ENCODE measurements at places on chromosomes 13 and 19. TPM values are rescaled to one million over a fixed set of nuclear protein-coding genes. Genes with fewer than 3 reads are reported as not detected.

ZNF222 gene
- total RNA-seq: 3.5 TPM

CEACAM1 gene
- total RNA-seq: 10.9 TPM

SYNGR4 gene
- not detected for total RNA-seq

WDR87 gene
- total RNA-seq: not detected

TNNT1 gene
- 0.51 TPM for total RNA-seq

VRK3 gene
- total RNA-seq: 19.1 TPM

CD79A gene
- total RNA-seq: 0.13 TPM

CTXN1 gene
- 2.9 TPM for total RNA-seq

CYP4F8 gene
- not detected for total RNA-seq

DNA sequence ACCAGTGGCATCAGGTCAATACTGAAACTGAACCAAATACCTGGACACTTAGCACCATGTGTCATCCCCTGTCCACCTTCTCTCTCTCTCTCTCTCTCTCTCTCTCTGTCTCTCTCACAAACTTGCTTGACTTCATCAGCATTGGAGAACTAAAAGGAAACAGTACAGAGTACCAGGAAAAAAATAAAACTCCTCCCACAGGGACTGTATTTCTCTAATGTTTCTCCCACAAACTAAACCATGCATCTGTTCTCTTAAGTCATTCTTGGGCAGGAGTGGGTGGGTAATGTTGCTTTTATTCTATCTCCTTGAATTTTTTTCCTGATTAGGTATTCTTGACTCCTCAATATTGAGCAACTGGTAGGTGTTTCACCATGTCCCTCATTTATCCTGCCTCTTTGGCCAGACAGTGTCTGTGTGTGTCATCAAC lies 112.9 kb upstream of the CACNA1A start:
- no peak for DNase-seq

GRCh38 chr19:48997972-48998371 lies 4.3 kb downstream of the RUVBL2 start:
- no peak for DNase-seq

DNA sequence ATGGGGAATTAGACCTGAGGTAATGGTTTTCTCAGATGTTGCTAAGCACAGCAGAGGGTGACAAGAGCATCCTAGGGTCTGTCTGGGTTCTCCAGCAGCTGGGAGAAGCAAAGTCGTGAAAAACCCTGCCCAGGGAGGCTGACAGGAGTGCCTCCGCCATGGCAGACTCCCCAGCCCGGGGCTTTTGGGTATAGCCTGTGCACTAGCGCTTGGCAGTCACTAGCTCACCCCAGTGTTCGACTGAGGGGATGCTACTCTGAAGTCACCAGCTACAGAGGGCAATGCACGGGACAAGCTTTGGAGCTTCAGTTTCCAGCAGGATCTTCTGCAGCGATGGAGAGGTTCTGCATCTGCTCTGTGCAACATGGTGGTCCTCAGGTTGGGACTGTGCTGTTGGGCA lies 87.5 kb downstream of the ING1 start:
- DNase-seq: no peak

GRCh38 chr19:45403781-45404556 lies 900 bp downstream of the PPP1R13L start:
- peak; percentile 71 for DNase-seq

GRCh38 chr13:49417161-49417560 lies 26.7 kb downstream of the CAB39L start:
- DNase-seq: no peak

DNA sequence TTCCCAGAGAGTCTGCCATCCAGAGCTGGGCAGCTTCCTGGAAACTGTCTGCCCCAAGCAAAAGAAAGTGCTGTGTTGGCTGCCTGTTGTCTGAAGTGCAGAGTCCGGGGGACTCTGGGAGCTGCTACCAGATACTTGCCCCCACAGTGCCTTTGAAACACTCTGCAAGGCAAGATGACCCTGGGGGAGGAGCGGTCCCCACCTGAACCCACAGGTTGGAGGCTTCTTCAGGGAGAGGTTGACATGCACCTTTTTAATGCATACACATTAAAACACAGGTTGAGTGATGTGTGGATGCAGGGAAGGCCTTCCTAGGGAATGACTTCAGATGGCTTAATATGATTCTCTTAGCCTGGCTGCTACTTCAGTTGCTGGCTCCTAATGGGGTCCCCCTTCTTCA lies 479.5 kb downstream of the ZNF536 start:
- no peak for DNase-seq

- DNase-seq: peak; percentile 44
Measured at GRCh38 chr19:44925114-44925891, 10.9 kb downstream of the APOC1 start.

- DNase-seq: no peak
Measured at GRCh38 chr19:2416321-2417097, 10.9 kb downstream of the TIMM13 start.

GRCh38 chr13:107548338-107548737 lies 667.0 kb downstream of the LIG4 start:
- peak; percentile 4 for DNase-seq

DNA sequence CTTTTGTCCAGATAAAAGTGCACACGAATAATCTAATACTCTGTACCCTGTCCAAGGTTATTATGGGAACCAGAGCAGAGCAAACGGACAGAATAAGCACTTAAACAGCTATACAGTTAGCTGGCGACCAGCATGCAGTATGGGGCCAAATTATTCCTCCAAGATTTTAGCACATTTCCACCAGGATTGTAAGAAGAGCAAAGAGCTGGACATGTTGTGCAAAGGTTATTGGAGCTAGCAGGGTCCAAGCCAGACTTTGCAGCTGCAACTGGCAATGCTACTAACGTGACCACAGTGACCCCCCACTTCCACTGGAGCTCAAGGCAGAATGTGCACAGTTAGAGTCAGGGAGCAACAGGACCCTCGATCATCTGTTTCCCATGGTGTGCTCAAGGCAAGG lies 89.9 kb downstream of the COL4A1 start:
- no peak for DNase-seq

- no peak for DNase-seq
Measured at GRCh38 chr19:30064348-30064699, 122.3 kb downstream of the URI1 start.

- DNase-seq: no peak
Measured at GRCh38 chr13:113764793-113765563, 6.0 kb downstream of the TMEM255B start.

DNA sequence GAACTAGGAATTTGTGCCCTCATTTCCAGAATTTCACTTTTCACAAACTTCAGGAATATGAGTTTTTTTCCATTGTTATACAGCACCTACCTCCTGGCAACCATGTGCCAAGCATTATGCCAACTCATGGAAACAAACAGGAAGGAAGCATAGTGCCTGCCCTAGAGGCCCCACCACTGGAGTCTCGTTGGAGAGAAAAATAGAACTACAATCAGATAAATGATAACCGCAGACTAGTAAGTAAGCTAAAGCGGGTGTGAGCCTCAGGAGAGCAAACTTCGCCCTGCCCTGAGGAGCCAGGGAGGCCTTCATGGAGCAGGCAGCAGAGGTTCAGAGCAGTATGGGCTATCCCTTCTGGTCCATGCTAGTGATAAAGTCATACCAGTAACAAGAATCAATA lies 75.9 kb downstream of the FRY start:
- DNase-seq: no peak

DNA sequence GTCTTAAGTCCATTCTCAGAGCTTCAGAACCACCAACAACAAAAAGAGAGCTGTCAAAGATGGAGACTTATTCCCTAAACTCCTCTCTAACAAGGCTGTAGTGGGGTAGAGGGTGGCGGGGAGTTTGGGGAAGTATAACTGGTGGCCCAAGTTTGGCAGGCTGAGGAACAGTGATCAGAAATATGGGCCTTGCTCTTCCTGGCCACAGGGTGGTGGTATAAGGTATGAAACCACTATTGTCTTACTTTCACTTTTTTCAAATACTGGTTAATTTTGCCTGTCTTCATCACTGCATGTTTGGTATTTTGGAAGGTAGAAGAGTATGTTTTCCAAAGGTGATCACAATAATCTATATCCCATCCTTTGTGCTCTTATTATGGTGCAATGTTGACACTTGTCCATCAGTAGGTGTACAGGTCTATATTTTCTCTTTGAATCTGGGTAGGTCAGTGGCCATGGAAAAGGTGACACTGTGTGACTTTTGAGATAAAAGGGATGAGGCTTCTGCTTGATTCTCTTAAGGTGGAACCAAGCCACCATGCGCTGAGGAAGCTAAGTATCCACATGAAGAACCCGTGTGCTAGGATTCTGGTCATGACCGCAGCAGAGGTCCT lies 23.2 kb upstream of the GPC5 start:
- DNase-seq: peak; percentile 6

- DNase-seq: no peak
Measured at GRCh38 chr19:46471811-46472543, 614 bp upstream of the PNMA8A start.

GRCh38 chr19:1901940-1902404 lies 3.2 kb upstream of the ADAT3 start:
- DNase-seq: no peak

- DNase-seq: no peak
Measured at GRCh38 chr19:39145180-39145953, 19.8 kb downstream of the PAK4 start.

DNA sequence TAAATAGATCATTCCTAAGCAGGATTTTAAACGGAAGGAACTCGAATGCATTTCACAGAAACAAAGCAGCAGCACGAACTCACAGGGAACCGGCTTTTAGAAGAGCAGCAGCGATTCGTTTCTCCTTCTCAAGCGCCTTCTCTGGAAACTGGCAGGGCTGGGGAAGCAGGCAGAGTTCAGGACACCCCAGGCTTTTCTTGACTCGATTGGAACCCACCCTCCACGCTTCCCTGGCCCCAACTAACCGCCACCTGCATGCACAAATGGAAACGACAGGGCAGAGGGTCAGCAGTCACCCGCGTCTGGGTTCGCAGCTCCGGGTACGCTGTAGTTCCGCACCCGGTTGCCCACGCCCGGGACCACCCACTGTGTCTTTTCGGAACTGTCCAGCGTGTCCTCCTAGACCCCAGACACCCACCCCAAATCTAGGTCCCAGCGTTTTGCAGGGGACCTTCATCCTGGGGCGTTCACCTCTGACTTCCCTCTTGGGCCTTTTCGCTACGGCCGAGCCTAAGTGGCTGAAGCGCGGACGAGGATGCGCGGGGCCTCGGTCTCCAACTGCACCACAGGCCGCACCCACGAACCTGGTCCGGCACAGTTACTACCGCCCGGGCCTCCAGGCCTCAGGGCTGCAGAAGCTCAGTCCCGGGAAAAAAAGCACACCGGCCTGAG lies 500 bp downstream of the ZFP30 start:
- DNase-seq: peak; percentile 57

DNA sequence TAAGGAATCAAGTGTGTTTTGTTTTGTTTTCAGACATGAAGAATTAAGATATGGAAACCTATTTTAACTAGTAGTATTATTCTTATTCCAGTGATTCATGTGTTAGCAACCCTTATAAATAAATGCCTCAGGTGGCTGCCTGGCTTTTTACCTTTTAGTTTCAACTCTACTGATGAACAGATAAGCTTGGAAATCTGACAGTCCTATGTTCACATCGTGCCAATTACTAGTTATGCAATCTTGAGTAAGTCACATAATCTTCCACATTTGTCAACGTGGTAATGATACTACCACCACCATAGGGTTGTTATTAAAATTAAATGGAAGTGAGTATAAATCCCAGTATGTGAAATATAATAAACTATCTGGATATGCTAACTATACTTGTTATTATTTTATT lies 64.3 kb downstream of the TBC1D4 start:
- no peak for DNase-seq

DNA sequence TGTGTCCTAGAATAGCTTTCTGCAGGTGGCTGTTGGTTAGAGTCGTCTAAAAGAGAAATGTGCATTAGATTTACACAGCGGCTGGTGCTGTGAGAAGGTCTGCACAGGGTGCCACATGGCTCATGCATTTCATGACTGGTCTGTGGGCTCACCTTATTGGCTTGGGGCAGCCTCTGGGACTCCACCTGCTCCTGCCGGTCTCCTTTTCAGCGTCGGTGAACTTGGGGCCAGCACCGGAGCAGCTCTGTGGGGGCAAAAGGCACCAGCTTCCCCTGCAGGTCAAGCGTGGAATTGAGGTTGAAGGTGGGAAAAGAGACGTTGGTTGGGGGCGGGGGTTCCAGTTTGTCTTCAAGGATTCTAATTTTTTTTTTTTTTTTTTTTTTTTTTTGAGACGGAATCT lies 3.1 kb upstream of the PNMA8C start:
- no peak for DNase-seq

DNA sequence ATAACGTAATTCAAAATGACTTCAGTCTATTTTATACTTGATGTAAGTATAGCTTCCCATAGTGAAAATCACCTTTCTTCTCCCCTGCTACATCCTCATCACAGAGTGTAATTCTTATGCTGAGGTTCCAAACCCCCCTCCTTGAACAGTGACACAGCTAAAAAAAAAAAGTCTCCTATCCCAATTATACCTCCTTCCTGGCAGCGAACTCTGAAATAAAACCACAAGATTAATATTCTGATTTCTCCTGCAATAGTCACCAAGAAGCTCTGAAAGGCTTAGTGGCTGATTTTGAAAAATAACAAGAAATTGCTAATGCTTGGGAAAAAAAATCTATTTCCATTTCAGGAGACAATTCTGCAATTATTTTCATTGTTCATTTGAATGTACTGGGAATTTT lies 36.3 kb downstream of the EFNB2 start:
- no peak for DNase-seq

DNA sequence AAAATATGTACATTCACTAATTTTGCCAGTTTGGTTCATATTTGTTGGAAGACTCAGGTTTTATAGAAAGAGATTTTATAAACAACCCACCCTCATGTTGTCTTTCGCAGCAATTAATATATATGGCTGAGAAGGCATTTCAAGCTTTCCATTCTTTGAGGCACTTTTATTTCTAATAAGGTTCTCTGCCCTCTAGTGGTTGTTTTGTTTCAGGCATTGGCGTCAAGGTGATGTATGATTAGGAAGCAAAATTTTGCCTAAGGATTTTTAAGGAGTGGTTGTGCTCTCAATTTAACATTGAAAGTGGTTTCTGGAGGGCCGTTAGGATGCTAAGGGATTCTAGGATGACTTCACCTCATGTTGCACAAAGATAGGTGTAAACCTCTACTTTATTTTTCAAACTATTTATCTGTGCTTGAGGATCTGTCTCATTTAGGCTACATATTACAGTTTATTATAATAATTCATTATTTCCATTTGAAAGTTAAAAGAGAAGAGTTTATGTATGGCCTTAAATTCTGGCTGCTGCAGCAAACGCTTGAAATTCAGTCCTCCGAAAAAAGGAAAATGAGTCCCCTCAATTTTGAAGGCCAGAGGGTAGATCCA lies 35.9 kb downstream of the OXGR1 start:
- DNase-seq: peak; percentile 37

- DNase-seq: no peak
Measured at GRCh38 chr13:60170414-60170813, 6.7 kb upstream of the DIAPH3 start.

GRCh38 chr13:93881411-93881810 lies 598.1 kb downstream of the DCT start:
- no peak for DNase-seq

- peak; percentile 87 for DNase-seq
Measured at GRCh38 chr13:98974053-98974452, 3.8 kb downstream of the DOCK9 start.
